ENCODE measurements at places on chromosomes 5 and 9. TPM values are rescaled to one million over a fixed set of nuclear protein-coding genes. Genes with fewer than 3 reads are reported as not detected.
A peak's percentile ranks its signal among the peaks of the same experiment; 100 is the strongest.

- no peak for DNase-seq
These were observed 45.7 kb downstream of the POC5 start for GRCh38 chr5:75671506-75671905.

GRCh38 chr9:8168916-8169438, 369.4 kb upstream of the DMAC1 start:
- DNase-seq: no peak

- no peak for DNase-seq
These were observed 10.7 kb downstream of the GAPT start for GRCh38 chr5:58501778-58502417.

DNA sequence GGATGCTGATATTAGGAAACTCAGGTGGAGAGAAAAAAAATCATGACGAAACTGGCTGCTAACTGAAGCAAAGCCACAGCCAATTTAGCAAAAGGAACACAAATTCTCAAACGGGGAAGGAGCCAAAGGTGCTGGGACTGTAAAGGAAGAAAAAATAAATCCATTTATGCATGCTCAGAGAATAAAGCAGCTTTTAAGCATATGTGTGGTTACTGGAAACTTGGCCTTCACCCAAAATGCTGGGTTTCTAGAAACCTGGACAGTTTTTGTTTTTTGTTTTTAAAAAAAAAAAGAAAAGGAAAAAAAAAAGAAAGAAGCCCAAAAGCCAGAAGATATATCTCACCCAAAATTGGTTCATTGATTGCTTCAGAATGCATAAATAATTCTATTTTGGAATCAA, 8.0 kb downstream of the WHRN start:
- no peak for DNase-seq

DNA sequence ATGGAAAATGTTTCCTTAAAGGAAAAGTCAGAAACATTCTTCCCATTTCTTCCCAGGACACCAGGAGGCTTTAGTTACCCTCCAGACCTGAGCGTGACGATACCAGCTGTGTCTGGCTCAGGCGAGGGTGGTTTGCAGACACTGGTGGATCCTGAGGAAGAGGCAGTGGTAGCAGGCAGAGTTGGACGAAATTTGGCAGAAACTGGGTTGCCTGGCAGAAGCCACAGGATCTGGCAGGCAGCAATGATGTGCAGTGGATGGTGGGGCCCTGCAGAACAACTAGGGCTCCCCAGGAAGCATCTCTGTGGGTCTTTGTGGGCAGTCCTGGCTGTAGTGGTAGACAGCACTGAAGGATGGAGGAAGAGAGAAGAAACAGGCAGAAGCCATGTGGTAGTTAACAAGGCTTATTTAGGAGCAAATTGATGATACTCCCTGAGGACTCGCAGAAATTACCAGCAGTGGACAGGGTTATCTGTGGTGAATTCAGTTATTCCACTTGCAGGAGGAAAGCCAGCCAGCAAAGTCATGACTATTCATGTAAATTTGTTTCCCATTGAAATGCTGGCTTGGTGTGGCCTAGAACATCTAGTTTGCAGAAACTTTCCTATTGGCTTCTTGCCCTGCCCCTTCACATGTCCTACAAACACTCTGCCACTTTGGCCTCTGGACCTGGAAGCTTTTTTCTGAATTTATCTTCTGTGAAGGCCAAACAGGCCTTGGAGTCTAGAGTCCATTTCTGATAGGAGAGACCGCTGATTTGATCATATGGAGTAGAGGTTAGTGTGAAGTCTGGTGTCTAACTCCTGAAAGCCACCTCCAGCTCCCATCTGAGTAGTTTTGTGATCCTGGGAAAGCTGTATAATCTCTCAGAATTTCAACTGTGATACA, 212.0 kb downstream of the DMRT2 start:
- DNase-seq: no peak

DNA sequence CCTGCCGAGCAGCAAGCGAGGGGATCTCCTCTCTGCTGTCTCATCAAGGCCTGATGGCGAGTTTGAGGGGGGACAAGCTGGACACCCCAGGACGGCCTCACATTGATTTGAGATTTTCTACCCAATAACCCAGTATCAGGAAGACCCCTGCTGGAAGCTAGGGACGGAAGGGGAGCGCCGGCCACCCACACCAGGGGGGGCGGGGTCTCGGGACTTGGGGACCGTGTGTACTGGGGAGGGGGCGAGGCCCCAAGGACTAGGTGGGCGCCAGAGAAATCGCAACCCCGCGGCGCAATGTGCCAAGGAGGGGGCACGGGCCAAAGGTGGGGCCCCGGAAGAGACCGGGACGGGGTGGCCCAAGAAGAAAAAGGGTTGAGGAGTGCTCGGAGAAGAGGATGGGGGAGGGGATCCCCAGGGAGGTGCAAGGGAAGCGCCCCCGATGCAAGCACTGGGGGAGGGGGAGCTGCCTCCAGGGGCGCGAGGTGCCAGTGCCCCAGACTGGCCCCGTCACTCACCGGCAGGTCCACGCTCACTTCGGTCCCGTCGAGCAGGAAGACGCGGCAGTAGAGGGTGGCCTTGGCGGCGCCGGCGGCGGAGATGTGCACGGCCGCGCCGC, 1.1 kb downstream of the EPB41L4B start:
- DNase-seq: no peak

The P4HA2 gene
- total RNA-seq: 45.1 TPM

The RASGRF2 gene
- total RNA-seq: 26.3 TPM

DNA sequence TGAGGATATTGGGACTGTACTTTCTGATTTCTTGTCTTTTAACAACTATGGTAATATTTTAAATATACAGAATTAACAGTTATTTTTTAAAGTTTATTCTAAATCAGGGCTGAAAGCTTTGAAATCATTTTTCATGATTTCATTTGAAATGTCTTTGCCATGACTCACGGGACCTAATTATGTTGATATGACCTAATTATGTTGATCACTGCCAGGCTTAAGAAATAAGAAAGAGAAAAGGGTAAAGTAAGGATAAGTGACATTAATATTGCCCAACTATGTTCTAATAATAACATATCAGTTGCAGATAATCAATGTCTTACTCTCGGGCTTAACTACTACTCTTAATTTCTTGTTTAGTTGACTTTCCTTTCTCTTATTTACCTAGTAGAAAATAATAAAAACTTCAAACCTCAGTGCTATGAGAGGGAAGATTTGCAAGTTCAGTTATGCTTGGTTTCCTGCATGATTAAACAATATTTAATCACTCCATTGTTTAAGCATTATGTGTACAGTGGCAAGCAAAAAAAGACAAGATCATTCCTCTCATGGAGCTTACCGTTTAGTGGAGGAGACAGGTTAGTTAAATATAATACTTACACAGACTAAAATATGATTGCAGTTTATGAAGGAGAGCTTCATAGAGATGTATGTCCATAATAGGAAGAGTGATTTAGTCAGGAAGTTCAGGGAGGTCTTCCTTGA, 67.0 kb upstream of the EIF4EBP3 start:
- DNase-seq: no peak

DNA sequence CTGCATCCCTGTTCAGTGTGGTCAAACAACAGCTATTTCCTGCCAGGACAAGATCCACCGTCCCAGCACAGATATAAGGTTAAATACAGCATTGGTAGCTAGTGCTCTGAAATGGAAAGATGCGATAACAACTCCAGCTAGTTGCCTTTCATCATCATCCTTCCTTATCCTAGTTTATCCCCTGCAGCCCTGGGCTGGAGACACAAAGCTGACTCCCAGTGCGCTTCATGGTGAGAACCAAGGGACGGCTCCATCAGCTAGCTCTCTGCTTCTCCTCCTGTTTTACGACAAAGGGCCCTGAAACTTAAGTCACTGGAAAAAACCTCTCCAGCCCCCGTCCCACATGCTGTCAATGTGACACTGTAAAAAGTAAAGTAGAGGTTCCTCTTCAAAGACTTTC, 37.9 kb downstream of the CDC14B start:
- DNase-seq: no peak

The ANKRD31 gene
- 1.5 TPM for total RNA-seq

- no peak for DNase-seq
These were observed 629.7 kb upstream of the ZNF608 start for GRCh38 chr5:125376059-125376641.

- no peak for DNase-seq
These were observed at the start of gene PCDH12 for GRCh38 chr5:141958113-141958512. PCDH12 (minus strand) TSS chr5:141958202; CDS start chr5:141957851, 351 bp downstream.

DNA sequence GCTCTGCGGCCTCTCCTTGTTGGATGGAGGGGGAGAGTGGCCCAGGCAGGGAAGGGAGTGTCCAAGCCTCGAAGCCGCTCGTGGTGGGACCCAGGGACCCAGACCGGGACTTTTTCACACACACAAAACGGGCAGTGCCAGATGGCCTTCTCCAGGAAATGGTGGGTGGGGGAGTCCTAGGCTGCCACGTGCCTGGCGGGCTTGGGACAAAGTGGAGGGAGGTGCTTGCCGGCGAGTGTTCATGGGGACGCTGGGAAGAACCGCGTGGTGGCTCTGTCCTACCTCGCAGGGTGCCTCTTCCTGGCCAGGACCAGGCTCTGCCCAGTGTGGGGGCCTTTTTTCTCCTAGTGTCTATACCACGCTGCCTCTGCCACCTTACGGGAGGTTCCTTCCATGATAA, 155.0 kb upstream of the COL5A1 start:
- DNase-seq: no peak

The CCNI2 gene
- 3.4 TPM for total RNA-seq

DNA sequence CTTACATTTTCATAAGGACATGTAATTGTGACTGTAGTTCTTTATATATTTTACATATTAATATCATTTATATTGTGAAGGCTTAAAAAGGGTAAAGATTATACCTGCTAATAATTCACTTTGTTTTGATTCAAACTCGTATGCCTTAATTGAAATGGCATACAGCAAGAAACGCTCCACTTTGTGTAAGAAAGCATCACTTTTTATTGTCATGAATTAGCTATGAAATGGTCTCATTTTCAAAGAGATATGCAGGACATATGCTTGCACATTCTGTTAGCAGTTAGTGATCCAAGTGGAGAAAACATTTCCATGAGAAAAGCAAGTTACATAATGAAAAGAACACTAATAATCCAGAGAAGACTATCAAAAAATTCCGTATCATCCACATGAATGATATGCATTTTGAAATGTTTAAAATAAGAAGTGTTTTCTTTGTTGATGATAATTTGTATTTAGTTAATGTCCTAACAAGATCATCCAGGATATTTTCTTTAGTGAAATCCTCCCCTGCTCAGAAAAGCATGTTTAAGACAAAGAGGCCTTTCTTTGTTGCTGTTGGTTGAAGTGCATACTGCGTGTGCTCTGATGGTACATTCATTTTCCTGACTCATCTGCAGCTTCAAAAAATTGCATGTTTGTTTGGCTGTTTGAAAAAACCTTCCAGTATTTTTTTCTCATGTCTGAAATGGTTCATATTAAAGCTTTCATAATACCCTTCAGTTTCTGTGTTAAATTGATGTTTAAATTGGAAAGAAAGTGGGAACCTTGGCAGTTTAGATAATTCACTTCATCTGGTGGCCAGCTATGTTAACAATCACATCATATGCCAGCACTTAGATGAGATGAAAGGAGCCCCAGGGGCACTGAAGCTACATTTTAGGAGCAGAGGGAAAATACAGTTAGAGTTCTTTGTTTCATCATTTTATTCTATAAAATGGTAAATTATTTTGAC, 242.2 kb downstream of the CSNK1G3 start:
- DNase-seq: no peak

DNA sequence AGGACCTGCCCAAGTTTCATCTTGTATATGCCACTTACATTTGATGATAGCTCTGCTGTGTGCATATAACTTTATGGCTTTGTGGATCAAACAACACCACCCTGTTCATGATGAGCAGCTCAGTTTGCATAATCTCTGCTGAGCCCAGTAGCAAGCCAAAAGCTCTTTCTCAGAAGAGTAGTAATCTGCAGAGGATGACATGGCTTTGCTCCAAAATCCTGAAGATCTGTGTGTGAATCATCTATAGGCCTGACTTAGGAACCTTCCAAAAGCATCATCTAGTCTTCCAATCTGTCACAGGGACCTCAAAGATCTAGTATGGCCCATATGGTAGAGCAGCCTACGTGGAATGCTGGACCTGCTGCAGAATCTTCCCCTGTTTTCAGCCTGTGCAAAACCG, 394.6 kb downstream of the PSAT1 start:
- DNase-seq: no peak

- DNase-seq: no peak
These were observed 32.7 kb upstream of the RIC1 start for GRCh38 chr9:5596173-5596572.

GRCh38 chr5:110951373-110951791, 120.1 kb upstream of the TSLP start:
- no peak for DNase-seq

DNA sequence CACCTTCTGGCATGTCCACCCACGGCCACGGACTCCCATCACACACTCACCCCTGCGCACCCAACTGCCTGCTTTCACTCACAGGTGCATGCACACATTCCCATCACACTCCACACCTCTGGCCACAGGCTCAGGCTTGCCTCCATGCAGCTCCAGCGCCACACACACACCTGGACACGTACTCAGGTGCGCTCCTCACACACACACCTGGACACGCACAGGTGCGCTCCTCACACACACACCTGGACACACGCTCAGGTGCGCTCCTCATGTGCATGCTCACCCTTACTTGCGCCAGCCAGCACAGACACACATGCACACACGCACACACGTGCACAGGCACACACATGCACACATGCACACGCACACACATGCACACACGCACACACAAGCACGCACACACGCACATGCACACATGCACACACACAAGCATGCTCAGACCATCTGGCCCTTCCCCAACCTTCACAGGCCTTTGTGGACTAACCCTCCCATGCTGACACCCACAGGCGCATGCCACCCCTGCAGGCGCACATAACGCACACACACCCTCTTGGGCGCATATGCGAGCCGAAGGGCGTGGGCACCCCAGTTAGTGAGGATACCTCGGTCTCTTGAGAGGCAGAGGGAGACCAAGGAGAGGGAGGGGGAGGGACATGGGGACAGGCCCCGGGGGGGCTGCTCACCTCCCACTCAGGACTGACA, 8.3 kb downstream of the GRIN1 start:
- no peak for DNase-seq

GRCh38 chr5:110945874-110946436, 125.6 kb upstream of the TSLP start:
- DNase-seq: no peak

GRCh38 chr5:136082390-136083193, 50.1 kb upstream of the SMAD5 start:
- peak; percentile 95 for DNase-seq

- DNase-seq: no peak
These were observed 59.7 kb downstream of the ABCA1 start for GRCh38 chr9:104868303-104868686.

GRCh38 chr5:125835293-125836172, 587.7 kb upstream of the GRAMD2B start:
- peak; percentile 62 for DNase-seq

GRCh38 chr9:137065336-137065967, 4.9 kb downstream of the SAPCD2 start:
- no peak for DNase-seq

The FGFR4 gene
- total RNA-seq: 291 TPM

DNA sequence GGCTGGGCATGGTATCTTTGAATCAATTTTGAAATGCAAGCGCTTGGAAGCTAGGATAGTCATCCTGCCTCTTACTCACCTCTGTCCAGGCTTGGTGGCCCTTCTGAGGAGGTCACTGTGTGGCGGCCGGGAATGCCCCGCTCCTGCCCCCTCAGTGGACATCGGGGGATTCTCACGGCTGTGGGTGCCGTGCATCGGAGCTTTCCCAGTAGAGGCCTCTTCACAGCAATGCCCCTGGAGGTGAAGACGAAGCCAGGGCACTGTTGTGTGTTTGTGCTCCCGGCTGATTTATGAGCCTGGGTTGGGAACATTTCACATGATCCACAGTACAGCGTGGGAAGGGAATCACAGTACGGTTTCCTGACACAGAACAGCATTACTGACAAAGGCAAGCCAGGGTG, 147.5 kb downstream of the NXNL2 start:
- DNase-seq: no peak

Measured in Calu3 (cell line).